ENCODE measurements at places on chromosomes 12 and 14.

GRCh38 chr12:104694711-104695110, 238.0 kb downstream of the CHST11 start:
- no peak for DNase-seq

DNA sequence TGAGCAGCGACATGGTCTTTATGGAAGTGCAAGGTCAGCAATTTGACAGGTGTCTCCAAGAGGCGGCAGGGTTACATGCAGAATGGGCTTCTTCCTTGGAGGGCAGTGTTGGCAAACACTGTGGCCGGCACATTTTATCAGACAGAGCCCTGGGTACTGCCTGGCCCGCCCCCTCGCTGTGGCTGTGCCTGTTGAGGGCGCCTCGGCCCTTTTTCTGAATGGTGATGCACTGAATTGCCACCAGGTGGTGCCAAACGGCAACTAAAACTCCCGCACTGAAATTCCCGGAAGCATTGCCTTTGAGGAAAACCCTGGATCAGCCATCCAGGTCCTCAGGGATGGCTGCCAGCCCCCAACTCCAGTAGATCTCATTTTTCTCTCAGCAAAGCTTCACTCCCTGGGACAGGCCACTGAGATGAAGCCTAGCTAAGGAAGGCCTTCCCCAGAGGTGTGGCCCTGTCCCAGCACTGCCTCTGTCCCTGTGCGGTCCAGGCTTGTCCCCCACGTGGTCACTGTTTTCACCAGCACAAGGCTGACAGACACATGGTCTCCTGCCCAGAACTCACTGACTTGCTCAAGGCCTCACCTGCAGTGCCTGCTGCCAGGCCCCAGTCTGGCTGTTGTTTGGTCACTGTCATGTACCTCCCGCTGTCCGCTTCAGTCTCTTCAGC, 73.6 kb downstream of the TESC start:
- DNase-seq: no peak

DNA sequence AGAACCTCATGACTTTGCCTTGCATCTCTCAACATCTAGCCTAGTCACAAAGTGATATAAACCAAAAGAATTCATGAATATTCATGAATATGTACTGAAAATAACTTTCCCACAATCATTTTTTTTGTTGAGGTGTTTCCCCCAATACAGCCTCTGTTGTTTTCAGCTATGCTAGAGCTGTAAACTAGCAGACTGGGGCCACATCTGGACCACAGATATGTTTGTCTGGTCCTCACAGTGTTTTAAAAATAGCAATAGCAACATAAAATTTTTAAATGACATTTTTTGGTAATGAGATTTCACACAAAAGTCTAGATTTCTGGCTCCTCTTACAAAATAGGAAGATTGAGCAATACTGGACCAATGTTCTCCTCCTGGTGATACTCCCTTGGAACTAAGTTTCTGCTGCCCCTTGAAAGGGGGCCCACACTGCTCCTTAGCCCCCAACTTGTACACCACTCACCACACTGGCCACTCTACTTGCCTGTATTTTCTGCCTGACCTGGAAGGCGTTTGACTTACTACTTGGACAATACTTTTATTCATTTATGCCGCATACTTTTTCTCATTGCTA, 81.2 kb downstream of the BMP4 start:
- DNase-seq: no peak

DNA sequence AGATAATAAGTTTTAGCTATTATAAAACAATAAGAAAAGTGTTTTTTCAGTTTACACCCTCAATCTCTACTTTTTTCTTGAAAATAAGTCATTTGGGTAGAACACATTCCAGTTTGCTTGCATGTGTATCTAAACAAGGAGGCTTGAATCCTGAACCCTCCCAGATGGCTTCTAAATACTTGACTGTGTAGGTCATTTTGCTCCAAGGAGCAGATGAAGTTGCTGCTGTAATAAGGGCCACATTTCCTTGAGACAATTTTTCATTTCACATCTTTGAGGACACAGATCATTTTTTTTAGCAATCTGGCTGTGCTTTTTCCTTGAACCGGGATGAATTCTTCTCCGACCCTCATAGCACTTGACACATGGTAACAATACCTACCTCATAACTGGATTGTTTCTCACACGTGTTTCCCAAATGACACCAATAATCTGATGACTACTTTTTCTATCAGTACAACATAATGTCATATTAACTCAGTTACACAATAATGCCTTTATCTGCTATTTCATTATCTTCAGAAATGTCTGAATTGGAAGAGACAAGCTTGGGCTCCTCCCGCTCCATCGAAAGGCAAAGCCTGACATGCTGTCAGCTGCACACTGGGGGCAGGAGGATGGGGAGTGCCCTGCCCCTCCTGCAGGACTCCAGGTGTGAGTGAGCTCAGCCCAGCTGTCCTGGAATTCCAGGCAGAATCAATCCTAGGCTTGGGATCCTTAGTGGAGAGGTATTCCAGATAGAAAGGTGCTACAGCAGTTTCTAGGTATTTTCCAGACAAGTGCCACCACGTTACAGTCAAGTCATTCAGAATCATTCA, 30.9 kb downstream of the GPHB5 start:
- DNase-seq: no peak

GRCh38 chr12:29103539-29103974, 45.5 kb upstream of the FAR2 start:
- peak; percentile 17 for DNase-seq

Data from T-helper 22 cell (primary cell).